Activated T-helper 1 cell treated with Interleukin-2 at 50 U/mL for 16 hours (primary cell): ENCODE measurements at places on chromosomes 4 and X.

- DNase-seq: no peak
Measured at GRCh38 chr4:104330125-104330905, 164.4 kb downstream of the CXXC4 start.

- DNase-seq: no peak
Measured at GRCh38 chrX:136202889-136203288, 48.3 kb downstream of the MAP7D3 start.

DNA sequence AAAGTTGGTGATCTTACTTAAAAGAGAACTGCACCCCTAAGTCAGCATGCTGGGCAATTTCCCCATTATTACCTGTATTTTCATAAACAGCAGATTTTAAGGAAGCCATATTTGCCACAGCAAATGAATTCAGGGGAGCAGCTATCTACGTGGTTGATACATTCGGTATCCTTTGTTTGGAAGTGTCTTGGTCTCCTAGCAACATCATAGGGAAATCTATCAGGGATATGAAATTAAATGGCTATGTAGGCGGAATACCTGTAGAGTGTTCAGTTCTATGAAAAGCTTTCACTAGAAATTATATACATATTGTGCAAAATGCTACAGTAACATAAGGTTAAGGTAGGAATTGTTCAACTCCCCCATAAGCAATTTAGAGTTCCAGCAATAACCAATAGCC, 157.2 kb upstream of the EMCN start:
- DNase-seq: no peak

- DNase-seq: no peak
Measured at GRCh38 chr4:117793845-117794480, 240.3 kb upstream of the NDST3 start.

GRCh38 chrX:57573754-57574153, 18.1 kb upstream of the ZXDB start:
- DNase-seq: no peak

DNA sequence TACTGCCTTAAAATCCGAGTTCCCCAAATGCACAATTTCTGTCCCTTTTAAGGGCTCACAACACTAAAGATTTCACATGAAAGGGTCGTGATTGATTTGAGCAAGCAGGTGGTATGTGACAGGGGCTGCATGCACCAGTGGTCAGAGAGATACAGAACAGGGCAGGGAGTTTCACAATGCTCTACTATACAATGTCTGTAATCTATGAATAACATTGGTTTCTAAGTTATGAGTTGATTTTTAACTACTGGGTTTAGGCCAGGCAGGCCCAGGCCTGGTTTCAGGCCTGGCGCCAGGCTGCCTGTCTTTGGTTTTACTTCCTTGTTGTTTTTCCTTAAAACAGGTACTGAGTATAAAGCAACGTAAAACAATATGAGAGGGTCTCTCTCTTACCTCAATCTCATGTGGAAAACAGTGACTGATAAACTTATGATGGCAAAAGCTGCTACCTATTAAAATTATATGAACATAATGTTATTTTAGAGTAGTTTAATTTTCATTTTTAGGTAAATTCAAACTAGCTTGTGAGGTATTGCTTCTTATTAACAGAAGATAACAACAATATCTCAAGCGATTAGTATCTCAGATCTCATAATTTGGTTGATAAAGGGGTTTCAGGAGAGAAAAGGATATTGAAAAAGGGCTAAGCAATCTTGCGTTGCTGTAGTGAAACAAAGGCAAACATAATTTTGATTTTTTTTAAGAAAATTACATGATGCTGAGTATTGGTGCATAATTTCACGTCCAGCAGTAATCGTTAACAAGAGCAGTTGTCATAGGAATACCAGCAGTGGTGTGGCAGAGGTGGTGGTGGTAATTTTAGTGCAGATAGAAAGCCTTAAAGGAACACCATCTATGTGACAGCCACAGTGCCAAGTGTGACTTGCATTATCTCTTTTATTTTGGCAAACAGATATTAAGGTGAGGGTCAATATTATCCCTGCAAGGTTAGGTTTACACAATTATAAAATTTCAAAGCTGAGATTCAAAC, 944.4 kb upstream of the GRID2 start:
- no peak for DNase-seq

- no peak for DNase-seq
Measured at GRCh38 chr4:19478791-19479190, 772.9 kb upstream of the SLIT2 start.

DNA sequence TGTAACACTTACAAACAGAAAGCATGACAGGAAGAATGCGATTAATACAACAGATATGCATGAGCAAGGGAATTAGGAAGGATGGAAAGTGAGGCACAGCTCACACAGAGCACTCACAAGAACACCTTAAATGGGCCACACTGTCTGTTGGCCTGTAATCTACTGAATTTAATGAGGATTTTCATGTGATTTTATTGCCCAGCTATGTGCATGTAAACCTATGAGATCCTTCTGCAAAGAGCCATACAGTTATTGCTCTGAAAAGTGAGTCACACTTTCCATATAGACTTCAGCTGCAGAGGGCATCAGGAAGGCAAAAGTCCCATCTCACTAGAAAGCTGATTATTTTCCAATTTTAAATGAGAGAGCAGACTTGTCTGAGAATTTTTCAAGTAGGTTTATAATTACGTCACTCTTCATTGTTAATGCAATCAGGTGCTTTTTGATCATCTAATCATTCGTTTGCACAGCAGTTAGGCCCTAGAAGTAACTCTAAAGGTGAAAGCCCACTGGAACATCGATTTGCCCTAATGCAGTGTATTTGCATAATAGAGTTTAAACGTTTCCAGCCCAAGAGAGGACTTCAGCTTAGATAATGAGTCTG, 832.7 kb upstream of the INTU start:
- no peak for DNase-seq

DNA sequence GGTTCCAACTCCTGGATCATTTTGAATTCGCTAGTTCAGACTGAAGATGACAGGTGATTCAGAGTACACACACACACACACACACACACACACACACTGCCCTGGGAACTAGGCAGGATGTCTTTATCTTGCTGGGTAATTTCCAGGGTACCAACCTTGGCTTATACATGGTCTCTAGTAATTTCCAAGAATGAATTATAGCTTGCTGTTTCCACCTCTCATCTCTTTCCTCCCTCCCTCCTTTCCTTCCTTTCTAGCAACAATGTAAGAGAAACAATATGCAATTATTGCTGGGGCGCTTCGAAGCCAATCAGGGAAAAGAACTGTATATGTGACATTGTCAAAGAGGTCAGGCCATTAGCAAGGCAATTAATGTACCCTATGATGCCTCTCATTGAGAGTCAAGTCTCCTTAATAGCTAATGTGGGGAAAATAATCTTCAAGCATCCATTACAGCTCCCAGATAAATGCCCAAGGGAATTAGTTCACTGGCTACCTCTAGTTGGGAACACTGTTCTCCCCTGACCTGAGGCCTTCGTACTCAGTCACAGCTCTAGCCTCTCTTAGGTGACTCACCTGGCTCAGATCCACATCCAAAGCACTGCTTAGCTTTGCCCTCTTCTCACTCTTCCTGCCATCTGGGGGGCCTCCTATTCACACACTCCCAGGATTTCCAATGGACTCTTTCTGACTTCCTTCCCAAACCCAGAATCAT, 311.5 kb downstream of the PPP1R2C start:
- DNase-seq: no peak

- DNase-seq: no peak
Measured at GRCh38 chr4:35364321-35364870, 879.9 kb downstream of the ARAP2 start.

GRCh38 chr4:70158576-70158975, 4.5 kb downstream of the PRR27 start:
- DNase-seq: no peak
